ENCODE measurements at places on chromosomes 16 and 17.

GRCh38 chr16:17831330-17831729, 360.6 kb upstream of the XYLT1 start:
- DNase-seq = no peak

- DNase-seq = no peak
Observed at GRCh38 chr16:49213594-49213993, 68.0 kb downstream of the CBLN1 start.

GRCh38 chr17:34287875-34288274, 2.3 kb downstream of the CCL11 start:
- no peak for DNase-seq

GRCh38 chr17:64218066-64218465, 45.0 kb downstream of the TEX2 start:
- DNase-seq = no peak

GRCh38 chr16:82993926-82994325, 367.2 kb downstream of the CDH13 start:
- DNase-seq = no peak

All from KG1 (cell line).